ENCODE measurements at places on chromosomes 12 and 14. TPM values are rescaled to one million over a fixed set of nuclear protein-coding genes. Genes with fewer than 3 reads are reported as not detected.

The EIF2S1 gene
- total RNA-seq = 136 TPM

The MAP1LC3B2 gene
- 1.4 TPM for total RNA-seq

The GPRC5D gene
- total RNA-seq = not detected

The CPNE8 gene
- total RNA-seq = 2.4 TPM

The DPY19L2 gene
- 0.48 TPM for total RNA-seq

The SLC25A47 gene
- total RNA-seq = not detected

The C12orf50 gene
- not detected for total RNA-seq

The CATSPERB gene
- total RNA-seq = 0.23 TPM

DNA sequence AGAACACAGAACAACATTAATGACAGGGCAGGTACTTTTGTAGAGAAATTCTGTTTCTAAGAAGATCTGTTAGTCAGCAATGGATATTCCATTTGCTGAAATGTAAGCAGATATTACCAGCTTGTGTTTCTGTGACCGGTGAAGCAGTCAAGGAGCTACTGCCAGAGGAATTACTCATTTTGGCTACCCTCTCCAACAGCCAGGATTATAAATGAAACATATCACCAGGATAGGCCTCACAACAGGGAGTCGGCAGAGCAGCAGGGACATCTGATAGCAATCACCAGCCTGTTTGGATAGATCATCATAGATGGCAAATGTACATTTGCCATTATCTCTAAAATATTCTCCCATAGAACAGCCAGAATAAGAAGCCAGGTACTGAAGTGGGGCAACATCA lies 440.7 kb downstream of the KCNH5 start:
- DNase-seq = no peak

DNA sequence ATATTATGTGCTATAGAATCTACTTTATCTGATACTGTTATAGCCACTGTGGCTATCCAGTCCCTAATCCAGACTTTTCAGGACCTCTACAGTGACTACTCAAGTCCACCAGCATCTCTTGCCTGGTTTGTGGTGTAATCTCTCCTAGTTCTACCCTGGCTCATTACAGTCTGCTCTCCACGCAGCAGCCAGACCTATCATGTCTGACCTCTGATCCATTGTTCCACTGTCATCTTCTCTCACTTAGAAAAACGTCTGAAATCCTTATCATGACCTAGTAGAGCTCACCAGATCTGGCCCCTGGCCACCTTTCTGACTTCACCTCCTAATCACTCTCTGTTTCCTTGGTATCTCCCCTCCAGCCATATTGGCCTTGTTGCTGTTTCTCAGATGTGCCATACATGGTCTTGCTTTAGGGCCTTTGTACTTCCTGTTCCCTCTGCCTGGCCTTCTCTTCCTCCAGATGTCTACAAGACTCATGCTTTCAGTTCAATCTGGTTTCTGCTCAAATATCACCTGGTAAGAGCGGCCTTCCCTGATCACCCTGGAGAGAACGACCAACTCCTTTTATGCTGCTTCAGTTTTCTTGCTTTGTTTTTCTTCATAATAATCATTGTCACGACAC lies 475.5 kb downstream of the AACS start:
- DNase-seq = no peak

- DNase-seq = no peak
Observed at GRCh38 chr12:45203767-45204166, 12.1 kb upstream of the ANO6 start.

- DNase-seq = peak; percentile 80
Observed at GRCh38 chr12:121095544-121096198, 37.0 kb upstream of the P2RX7 start.

GRCh38 chr12:130746546-130746945 lies 30.4 kb upstream of the RIMBP2 start:
- no peak for DNase-seq

DNA sequence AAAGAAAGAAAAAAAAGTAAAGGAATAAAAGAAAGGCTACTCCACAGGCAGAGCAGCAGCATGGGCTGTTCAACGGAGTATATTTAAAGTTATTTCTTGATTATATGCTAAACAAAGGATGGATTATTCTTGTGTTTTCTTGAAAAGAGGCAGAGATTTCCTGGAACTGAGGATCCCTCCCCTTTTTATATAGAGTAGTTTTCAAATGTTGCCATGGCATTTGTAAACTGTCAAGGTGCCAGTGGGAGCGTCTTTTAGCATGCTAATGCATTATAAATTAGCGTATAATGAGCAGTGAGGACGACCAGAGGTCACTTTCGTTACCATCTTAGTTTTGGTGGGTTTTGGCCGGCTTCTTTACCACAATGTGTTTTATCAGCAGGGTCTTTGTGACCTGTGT lies 383.0 kb downstream of the PCNX1 start:
- DNase-seq = no peak

GRCh38 chr14:77051116-77051515 lies 22.6 kb upstream of the IRF2BPL start:
- peak; percentile 87 for DNase-seq

DNA sequence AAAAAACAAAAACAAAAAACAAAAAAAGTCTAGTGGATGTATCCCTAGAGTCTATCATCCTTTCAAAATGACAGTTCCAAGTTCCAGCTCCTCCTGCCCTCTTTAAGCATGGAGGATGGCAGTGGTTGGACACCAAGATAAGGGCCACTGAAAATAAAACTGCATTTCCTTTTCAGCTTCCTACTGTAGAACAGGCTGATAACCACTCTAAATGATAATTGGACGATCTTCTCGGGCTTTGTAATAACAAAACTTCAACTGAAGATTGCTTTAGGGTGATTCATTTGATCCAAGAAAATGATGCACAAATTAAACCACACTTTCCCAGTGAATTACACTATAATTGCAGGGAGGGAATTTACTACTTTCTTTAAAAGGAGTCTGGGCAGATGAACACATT lies 42.2 kb upstream of the CRACR2A start:
- no peak for DNase-seq

DNA sequence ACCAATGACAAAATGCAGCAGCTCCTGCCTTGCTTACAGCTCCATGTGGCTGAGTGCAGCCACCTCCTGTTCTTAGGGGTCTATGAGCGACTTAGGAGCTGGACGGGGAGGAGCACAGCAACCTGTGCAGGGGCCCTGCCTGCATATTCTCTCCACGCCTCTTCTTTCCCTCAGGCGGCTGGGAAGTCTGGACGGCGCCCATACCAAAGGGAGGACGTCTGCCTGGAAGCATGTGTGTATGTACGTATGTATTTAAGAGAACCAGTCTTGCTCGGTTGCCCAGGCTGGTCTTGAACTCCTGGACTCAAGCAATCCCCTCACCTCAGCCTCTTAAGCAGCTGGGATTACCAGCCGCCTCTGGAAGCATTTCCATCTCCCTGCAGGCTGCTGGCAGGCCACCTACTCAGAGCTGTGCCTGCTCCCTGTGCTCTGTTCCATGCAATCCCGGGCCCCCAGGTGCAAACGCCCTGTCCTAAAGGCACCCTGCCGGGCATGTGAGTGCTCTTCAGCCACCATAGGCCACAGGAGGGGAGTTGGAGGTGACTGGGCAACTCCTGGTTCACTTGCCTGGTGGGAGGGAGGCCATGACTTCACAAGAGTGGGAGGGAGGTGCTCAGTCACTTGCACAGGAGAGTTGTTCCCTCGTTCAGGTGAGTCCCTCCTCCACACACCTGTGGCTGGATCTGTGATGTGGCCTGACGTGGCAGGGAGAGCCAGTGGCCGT lies 44.3 kb downstream of the KCNA5 start:
- no peak for DNase-seq

GRCh38 chr12:102564026-102564425 lies 83.7 kb upstream of the IGF1 start:
- DNase-seq = no peak

GRCh38 chr14:25150934-25151790 lies 101.2 kb upstream of the STXBP6 start:
- DNase-seq = no peak

DNA sequence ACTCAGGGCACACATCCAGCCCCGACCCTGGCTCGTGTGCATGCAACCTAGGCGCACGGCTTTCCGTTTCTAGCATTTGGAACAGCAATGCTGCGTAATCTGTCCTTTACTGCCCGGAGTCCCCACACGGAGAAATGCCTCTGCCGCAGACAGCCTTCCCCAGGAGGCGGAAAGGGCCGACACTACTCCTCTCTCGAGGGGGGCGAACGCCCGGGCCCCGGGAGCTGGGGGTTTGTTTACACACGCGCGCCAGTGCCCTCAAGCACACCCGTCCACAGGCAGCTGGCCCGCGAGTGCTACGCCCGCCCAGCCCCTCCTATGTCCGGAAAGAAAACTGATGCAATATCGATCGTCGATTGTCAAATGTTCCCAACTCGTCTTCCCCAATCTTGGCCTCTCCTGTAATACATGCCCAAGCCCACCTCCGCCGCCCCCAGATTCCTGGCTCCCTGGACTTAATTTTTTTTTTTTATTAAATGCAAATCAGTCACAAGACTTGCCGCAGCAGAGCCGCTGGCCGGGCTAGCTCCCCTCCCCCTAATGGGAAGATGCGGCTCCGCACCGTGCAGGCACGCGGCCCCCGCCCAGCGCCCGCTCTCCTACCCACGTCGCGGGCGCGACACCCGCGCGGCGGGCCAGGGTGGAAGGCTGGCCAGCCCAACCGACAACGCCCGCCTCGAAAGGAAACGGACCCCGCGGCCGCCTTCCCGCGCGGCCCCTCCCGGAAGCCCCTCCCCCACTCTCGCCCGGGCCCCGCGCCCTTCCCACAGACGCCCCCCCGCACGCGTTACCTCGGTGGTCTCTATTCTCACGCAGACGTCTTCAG lies 642 bp downstream of the SLC38A2 start:
- DNase-seq = peak; percentile 78

Measured in psoas muscle (tissue), 8 donors.